NCI-H1694 (cell line): ENCODE measurements at places on chromosomes 12 and 14.

GRCh38 chr12:18808221-18808620 is 70.3 kb downstream of the CAPZA3 start:
- no peak for DNase-seq

GRCh38 chr14:22821193-22822015 is 6.2 kb upstream of the SLC7A7 start:
- no peak for DNase-seq

GRCh38 chr12:130537655-130538054 is 178.4 kb downstream of the RIMBP2 start:
- no peak for DNase-seq

GRCh38 chr12:53561590-53561953 is 54.3 kb upstream of the NPFF start:
- DNase-seq: no peak

DNA sequence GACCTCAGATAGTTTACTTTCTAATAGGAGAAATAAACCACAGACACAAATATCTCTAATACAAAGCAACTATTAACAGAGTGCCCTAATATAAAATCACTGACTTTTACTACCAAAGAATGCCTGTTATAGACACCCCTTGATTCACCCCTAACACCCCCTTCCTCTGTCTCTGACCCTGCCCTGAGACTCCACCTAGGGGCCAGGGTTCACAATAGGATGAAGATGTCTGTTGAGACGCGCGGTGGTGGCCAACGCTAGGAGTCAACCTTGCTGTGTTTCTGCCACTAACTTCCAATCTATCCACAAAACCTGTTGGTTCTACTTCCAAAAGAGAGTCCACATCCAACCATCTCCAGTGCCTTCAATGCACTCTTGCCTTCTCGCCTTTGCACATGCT is 10.9 kb upstream of the TC2N start:
- no peak for DNase-seq

- no peak for DNase-seq
These were observed 116.6 kb upstream of the BCL2L14 start for GRCh38 chr12:11954181-11954580.

DNA sequence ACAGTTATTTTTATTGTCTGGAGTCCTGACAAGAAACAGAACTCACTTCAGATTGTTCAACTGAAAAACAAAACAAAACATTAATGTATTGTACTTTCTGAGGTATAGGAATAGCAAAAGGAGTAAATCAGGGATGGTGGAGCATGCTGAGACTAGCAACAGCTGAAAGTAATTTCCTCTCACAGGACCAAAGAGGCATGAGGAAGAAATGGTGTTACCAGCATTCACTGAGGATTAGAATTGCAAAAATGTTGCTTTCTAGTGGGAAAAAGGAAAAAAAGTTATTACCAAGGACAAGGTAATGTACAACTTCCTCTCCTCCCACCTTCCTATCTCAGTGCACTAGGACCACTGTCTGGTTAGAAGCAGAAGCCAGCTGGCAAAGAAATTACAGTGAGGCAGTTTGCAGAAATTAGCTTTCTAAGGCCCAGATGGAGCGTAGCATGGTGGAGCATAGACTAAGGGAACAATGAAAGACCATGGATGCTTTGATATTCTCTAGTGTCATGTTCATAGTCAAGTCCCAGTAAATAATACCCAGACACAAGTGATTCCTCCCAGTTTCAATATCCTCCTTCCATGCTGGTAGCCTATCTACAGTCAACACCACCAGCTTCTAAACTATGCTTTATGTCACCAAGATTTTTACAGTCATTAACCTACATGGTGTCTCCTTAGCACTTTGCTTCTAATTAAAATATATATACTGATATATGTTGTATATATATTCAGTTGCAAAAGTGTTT is 133.7 kb upstream of the DCN start:
- no peak for DNase-seq

- DNase-seq: no peak
These were observed 9.6 kb upstream of the ART4 start for GRCh38 chr12:14852880-14853279.

DNA sequence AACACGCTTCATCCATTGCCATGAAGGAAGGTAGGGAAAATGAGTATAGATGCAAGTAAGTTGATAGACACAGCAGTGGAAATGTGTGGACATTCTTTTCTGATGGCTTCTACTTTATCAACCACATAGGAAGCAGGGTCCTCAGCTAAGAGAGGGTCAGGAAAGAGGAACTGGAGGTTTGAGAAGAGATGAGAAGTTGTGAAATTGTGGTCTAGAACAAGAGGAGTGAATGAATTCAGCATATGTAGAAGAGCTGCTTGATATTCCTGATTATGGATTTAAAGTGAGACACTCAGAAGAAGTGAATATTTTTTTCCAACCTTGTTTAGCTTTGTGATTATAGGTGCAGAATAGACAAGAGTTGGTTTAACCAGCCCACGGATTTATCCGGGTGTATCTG is 128.5 kb downstream of the SLC15A5 start:
- DNase-seq: no peak

- DNase-seq: no peak
These were observed 3.3 kb downstream of the FBXL14 start for GRCh38 chr12:1591034-1591433.

- no peak for DNase-seq
These were observed 140.1 kb upstream of the CPSF6 start for GRCh38 chr12:69099201-69099837.

GRCh38 chr12:108629151-108629550 is 4.5 kb downstream of the SELPLG start:
- DNase-seq: no peak

DNA sequence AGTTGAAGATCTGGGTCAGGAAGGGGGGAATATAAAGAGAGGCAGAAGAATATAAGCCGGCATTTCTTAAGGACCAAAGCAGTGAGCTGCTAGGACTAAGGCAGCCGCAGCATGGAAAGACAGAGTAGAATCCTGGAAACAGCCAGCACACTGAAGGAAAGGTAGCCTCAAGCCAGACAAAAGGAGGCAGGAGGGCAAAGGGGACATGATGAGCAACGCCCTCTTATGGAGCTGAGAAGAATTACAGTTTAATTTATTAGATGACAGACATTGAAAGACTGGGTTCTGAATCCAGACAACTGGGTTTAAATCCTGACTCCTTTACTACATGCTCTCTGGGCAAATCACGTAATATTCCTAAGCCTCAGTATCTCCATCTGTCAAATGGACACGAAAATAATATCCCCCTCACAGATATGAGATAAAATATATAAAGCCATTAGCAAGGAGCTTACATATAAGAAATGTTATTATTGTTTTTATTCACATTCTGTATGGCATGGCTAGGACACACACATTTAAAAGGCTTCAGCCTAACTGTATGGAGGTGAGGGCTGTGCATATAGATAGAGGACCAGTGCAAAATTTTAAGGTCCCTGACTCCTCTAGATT is 8.1 kb upstream of the PCED1B start:
- DNase-seq: no peak

- no peak for DNase-seq
These were observed 94.7 kb upstream of the PWP1 start for GRCh38 chr12:107590814-107591375.

GRCh38 chr12:31362115-31362758 is 36.3 kb upstream of the SINHCAF start:
- peak; percentile 75 for DNase-seq

GRCh38 chr14:61492474-61492873 is 171.1 kb downstream of the PRKCH start:
- DNase-seq: no peak

- no peak for DNase-seq
These were observed 383.5 kb downstream of the RGS6 start for GRCh38 chr14:72315714-72316113.

GRCh38 chr12:55470088-55470829 is at the start of gene OR6C70:
Gene OR6C70 (minus strand): TSS chr12:55470138. CDS start chr12:55470138, 0 bp downstream.
- DNase-seq: no peak

DNA sequence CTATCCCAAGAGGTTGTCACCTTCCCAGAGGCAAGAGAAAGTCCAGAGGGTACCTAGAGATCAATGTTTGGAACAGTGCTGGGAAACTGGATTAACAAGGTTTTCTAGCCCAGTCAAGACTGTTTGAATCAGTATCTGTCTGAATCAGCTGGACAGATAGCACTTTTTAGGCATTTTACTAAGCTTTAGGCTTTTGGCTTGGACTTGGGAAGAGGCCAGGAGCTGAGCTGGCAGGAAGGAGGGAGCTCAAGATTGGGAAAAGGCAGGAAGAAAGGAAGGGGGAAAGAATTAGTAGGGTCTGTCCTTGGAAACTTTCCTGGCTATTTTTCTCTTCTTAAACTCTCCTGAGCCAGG is 8.3 kb downstream of the IKZF4 start:
- DNase-seq: no peak

DNA sequence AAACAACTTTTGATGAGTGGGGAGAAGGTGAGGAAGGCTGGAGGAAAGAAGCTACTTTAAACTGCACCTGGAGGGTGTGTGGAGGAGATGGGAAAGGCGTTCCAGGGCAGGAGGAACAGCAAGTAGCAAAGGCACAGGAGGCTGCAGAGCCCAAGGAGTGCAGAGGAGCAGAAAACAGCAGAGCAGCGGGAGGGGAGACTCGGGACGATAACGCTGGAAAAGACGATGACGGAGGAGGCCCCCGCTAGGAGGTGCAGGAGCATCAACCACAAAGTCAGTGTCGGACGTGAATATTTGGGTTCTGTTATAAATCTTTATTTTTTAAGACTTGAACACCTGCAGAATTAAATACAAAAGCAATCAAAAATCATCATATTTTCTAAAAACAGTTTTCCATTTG is 44.9 kb downstream of the LGMN start:
- no peak for DNase-seq

GRCh38 chr12:91574391-91574790 is 391.8 kb upstream of the DCN start:
- DNase-seq: no peak

DNA sequence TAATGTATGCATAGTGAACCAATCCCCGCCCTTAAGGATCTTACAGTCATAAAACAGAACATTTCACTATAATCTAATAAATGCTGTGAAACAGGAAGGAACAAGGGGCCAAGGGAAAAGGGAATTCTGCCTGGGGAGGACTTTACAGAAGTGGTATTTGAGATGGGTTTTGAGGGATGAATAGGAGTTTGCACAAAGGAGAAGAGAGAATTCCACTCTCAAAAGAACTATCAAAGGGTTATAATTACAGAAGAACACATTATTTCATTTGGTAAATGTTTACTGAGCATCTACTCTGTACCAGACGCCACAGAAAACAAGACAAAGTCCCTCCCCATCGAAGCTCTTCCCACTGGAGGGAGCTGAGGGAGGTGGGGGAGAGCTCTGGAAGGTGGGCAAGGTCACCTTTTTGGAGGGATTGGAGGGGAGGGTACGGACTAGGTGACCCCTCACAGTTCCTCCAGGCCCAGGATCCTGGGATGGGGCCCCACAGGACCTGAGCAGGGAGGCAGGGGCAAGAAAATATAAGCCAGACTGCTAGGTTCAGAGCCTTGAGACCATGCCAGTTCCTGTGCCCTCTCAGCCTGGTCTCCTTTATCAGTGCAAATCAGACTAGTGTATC is 24.5 kb downstream of the PHETA1 start:
- no peak for DNase-seq

GRCh38 chr12:58750484-58750883 is 169.8 kb downstream of the LRIG3 start:
- DNase-seq: no peak

DNA sequence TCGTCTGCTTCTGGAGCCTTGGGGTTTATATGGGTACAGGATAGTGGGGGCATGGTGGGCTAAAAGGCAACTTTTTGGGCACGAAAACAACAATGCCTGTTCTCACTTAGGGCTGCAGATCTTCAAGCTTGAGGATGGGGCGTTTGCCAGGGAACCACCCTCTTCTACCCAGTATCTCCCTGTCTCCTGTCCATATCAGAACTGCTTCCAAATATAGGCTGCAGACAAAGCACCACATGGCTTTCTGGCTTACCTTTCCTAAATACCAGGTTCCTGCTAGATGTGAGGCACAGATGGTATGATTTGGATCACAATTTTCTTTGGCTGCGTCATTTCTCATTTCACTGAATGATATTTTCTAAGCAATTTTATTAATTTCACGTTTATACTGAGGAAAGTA is 70.4 kb downstream of the CMAS start:
- DNase-seq: no peak

DNA sequence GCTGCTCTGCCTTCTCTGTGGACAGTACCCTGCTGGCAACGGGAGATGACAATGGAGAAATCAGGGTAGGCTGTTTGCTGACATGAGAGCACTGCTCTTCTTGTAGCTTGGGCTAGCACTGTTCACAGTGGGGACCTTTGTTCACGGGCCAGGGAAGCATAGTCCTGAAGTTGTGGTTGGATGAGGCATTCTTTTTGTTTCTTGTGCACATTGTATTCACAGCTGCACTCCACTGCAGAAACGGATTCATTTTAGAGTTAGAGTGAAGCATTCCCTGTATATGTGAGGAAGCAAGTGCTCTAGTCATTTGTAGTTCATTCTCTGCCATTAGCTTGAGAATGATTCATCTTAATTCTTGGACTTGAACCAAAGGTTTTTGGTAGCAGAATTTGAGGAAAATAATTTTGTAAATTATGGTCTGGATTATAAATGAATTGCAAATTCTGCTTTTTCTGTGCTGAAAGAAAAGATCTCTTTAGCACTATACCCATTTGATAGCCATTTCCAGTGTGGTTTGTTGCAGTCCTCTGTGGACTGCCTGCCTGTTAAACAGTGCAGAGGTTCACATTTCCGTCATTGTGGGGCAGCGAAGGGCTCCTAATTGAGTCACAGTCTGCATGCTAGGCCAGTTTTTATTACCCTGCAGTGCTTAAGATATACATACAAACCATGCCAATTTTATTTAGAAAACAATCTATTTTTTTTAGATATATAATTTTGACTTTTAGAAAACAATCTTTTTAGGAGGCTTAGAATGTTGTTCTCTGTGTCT is 80.6 kb downstream of the APAF1 start:
- DNase-seq: peak; percentile 3

DNA sequence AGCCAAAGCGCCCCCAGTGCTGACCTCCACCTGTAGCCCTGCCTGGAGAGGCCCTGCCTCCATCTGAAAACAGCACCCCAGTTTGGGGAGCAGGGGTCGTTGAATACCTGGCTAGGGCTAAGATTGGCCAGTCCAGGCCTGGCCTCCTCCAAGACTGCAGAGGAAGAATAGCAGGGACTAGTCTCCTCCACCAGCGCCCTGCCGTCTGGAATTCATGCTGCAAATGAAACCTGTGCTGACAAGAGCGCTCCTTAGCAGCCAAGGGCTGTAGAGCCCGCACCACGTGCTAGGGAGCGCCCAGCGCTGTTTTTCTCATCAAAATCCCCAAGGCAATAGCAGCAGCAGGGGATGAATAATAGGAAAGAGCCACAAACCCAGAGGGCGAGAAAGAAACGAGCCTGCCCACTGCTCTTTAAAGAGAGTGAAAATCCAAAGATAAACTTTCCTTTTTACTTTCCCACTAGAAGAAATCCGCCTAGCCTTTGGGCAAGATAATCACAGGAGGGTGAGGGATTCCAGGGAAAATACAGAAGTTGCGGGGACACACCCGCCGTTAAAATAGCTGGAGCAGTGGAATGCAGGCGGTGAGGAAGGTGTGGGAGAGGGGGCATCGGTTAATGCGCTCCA is 3.3 kb downstream of the COL2A1 start:
- peak; percentile 14 for DNase-seq
